ENCODE measurements at places on chromosomes 3 and 15.

DNA sequence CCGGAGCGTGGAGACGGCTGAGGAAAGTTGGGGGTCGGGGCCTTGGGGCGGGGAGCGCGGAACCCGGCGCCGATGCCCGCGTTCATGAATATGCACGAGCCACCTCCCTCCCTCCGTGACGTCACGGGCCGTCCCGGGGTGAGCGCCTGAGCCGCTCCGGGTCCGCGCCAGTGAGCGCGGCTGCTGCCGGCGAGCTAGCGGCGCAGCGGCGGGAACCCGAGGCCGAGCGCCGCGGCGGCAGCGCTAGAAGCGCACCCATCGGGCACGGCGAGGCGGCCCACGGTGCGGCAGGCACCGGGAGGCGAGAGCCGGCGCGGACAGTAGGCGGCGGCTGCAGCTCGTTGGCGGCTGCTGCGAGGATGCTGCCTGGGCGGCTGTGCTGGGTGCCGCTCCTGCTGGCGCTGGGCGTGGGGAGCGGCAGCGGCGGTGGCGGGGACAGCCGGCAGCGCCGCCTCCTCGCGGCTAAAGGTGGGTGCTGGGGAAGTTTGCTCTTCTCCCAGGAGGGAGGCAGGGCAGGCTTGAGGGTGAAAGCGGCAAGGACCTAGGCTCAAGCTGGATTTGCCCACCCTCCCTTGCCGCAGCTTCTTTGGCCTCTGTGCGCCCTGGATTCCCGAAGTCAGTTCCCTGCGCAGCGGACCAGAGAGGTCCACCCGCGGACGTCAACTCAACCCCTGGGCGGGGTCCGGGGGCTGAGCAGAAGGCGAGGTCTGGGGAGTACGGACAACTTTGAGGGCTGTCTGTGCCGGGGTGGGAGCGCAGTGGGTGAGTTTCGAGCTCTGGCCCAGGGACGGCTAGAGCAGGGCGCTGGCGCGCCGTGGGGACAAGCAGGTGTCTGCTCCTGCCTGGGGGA lies at the start of gene CLSTN2:
Gene CLSTN2 (plus strand): TSS at position 170 of the 850 bp plus-strand sequence.
- DNase-seq = peak; percentile 79

DNA sequence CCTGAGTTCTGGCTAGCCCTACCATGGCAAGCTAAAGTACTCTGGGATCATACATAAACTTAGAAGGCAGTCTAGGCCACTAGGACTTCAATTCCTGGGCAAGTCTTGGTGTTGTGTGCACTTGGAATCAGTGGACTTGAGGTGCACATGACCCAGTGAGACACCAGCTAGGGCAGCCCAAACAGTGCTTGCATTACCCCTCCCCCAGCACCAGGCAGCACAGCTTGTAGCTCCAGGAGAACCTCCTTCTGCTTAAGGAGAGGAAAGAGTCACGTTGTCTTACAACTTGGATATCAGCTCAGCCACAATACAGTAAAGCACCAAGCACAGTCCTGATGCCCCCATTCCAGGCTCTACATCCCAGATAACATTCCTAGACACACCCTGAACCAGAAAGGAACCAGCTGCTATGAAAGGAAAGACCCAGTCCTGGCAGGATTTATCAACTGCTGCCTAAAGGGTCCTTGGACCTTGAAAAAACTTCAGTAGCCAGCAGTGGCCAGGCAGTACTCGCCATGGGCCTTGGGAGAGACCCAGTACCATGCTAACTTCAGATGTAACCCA lies 57.2 kb downstream of the MYO9A start:
- DNase-seq = no peak

DNA sequence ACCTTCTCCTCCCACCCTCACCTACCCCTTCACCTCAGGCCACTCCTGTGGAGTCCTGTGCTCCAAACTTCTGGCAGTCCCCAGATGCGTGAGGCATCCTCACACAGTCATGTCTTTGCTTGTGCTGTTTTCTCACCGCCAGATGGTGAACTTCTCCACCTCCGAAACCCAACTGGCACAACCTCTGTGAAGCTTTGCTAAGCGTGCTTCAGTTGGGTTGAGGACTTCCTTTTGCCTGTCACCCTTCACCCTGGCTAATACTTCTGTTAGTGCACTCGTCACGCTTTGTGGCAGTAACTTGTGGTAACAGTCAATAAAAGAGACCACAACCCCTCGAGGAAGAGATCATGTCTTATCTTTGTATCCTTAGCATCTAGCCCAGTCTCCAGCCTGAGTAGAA lies 42.0 kb upstream of the SKOR1 start:
- no peak for DNase-seq

GRCh38 chr3:47669026-47669749 lies 90.5 kb upstream of the CSPG5 start:
- DNase-seq = no peak

- no peak for DNase-seq
Observed at GRCh38 chr3:159565313-159565712, 423.3 kb upstream of the IL12A start.

DNA sequence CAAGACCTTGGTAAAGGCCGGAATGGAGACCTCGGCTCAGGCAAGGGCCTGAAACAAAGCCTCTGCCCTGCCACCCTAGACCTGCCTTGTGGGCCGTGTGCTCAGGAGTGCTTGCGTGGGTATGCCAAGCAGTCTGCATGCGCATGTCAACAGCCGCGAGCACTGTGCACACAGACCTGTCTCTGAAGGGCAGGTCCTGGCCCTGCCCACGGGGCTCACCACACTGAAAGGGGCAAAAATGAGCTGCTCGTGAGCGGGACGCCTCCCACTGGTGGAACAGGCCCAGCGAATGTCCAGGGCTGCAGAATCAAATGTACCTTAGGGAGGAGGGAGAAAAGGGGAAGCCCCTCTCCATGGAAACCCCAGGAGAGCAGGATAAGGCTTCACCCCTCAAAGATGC lies 44.3 kb upstream of the FGD5 start:
- DNase-seq = no peak

- DNase-seq = no peak
Observed at GRCh38 chr3:169170456-169170855, 493.1 kb downstream of the MECOM start.

DNA sequence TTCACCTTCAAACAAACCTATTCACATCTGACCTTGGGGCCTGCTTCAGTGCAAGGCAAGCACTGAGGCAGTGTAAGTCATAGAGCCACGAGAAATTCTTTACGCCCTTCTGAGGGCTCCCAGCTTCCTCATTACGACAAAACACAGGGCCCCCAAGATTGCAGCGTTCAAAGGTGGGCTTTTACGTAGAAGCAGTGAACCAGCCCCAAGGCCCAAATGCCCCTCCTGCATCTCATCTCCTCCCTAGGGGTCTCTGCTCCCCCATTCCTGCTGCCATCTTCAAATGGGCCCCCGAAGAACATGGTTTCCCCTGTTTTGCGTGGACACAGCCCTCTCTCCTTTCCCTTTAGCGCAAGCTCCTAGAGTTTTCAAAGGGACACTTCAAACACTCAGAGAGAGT lies 285.1 kb downstream of the MEX3B start:
- DNase-seq = no peak

DNA sequence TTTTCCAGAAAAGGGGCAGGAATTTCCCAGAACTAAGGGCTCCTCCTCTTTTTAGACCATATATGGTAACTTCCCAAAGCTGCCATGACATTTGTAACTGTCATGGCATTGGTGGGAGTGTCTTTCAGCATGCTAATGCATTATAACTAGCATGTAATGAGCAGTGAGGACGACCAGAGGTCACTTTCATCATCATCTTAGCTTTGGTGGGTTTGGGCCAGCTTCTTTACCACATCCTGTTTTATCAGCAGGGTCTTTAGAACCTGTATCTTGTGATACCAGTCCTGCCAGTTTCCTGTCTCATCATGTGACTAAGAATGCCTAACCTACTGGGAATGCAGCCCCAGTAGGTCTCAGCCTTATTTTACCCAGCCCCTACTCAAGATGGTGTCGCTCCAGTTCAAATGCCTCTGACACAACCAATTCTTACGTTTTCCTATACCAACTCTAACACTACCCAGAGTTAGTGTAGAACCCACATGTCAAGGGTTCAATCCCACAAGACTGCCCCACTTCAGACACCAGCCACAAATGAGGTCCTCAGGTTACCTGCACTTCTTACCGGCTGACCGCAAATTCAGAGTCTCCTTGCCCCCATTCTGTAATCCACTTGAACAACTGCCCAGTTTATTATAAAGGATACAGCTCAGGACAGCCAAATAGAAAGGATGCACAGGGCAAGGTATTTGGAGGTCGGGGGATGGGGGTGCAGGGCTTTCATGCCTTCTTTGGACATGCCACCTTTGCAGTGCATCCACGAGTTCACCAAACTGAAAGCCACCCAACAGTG lies 17.7 kb downstream of the FOXB1 start:
- no peak for DNase-seq

- no peak for DNase-seq
Observed at GRCh38 chr3:182500289-182500688, 293.0 kb upstream of the ATP11B start.

- DNase-seq = peak; percentile 30
Observed at GRCh38 chr3:70120357-70120966, 120.9 kb downstream of the SAMMSON start.

DNA sequence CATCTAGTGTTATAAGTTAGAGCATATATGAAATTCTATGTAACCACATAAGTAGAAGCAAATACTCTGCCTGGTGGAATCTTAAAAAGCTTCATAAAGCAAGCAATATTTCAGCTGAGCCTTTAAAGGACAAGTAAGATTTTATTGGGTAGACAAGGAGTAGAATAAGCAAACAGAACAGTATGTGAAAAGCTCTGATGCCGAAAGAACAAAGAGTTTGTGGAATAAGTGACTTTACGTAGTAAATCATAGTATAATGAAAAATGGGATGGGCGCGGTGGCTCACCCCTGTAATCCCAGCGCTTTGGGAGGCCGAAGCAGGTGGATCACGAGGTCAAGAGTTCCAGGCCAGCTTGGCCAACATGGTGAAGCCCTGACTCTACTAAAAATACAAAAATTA lies 9.9 kb downstream of the EAF2 start:
- no peak for DNase-seq

GRCh38 chr3:45616158-45616557 lies 21.6 kb downstream of the LIMD1 start:
- peak; percentile 67 for DNase-seq

- no peak for DNase-seq
Observed at GRCh38 chr15:100689131-100689899, 86.9 kb downstream of the ASB7 start.

- no peak for DNase-seq
Observed at GRCh38 chr3:189307963-189308362, 136.2 kb downstream of the TPRG1 start.

DNA sequence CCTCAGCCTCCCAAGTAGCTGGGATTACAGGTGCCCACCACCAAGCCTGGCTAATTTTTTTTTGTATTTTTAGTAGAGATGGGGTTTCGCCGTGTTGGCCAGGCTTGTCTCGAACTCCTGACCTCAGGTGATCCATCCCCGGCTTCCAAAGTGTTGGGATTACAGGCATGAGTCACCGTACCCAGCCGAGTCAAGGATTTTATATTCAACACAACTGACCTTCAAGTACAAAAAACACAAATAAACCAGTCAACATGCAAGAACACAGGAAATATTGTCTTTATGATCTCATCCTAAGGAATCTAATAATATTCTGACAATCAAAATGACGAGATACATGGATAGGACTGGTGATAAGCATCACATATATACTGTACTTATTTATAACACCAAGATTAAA lies 37.9 kb downstream of the TJP1 start:
- no peak for DNase-seq

DNA sequence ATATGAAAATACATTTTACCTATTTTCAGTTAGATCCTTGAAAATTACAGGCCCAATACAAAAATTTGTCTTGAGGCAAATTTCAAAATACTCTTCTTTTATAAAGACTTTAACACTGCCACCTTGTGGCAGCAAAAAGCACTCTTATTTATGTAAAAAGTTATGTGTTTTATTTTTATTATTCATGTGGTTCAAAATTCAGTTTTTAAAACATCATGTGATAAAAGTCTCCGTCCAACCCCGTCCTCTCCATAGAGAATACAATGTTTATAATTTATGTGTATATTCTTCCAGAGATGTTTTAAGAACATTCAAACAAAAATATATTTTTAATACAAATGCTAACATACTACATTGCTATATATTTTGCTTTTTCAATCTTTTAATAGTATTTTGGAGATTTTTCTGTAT lies 36.9 kb upstream of the TRIM59 start:
- no peak for DNase-seq

DNA sequence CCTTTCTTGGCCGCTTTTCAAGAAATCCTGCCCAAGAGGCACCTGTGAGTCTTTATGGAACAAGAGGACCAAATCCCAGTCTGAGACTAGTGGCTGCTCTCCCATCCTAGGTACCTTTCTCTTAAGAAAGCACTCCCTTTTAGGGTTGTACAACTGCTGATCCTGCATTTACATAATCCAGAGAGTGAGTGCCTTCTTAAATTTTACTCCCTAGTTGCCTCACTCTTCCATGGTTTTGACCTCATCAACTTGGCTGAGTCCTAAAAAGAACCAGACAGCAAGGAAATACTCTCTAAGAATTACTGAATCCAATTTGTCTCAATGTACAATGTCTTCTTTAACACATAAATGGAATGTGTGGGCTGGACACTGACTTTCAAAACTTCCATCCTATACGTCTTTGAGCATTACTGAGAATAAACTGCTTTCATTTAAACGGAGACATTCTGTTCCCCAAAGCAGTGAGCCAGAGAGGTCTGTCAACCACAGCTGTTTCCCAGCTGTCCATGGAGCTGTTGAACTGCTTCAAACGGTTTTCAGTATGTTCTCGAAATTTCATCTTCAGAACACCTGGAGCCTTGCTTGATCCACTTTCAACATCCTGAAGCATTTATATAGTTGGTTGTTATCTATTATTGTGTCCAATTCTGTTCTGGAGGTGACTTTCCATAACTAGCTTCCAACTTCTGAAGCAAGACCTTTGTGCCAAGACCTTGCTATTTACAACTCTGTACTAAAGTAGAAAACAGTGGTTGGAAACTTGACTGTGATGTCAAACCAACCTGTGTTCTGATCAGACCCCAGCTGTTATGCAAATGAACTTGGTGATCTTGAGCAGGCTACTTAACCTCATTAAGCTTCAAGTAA lies 179.1 kb downstream of the SLC9A9 start:
- DNase-seq = peak; percentile 50

DNA sequence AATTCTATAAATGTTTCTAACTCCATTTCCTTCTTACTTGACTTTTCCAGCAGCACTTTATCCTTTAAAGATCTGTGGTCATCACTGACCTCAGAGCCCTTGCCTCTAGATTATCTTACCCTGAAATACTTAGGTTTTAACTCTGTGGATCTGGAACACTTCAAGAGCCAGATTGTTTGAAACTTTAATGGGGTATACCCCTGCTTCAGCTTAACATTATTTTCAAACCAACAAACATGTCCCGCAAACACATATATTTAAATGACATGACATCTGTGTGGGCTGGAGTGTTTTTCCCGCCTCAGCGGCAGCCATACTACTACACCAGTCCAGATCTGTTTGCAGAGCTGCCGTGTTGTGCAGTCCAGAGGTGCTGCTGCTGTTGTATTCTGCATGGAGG lies 252.0 kb upstream of the TPM1 start:
- DNase-seq = no peak

- DNase-seq = no peak
Observed at GRCh38 chr15:39013262-39013661, 448.6 kb upstream of the RASGRP1 start.

GRCh38 chr3:189748046-189748445 lies 116.9 kb downstream of the TP63 start:
- no peak for DNase-seq
